Adrenal gland (tissue), 19 donors: ENCODE measurements at places on chromosomes 6 and 20.

- DNase-seq, result peak; percentile 64
These were observed 14.7 kb downstream of the KLHL32 start for GRCh38 chr6:96939007-96939805.

- no peak for DNase-seq
These were observed 50.3 kb downstream of the DZANK1 start for GRCh38 chr20:18416486-18416885.

- DNase-seq, result no peak
These were observed 8.5 kb upstream of the ANGPT4 start for GRCh38 chr20:924639-925038.

GRCh38 chr20:11204926-11205768 is 531.3 kb upstream of the JAG1 start:
- peak; percentile 22 for DNase-seq

GRCh38 chr6:150119173-150119572 is 23.7 kb upstream of the PPP1R14C start:
- no peak for DNase-seq

- no peak for DNase-seq
These were observed 41.5 kb downstream of the CTCFL start for GRCh38 chr20:57483287-57484050.

GRCh38 chr20:48921168-48921882 is at the start of gene ARFGEF2:
Gene ARFGEF2 (plus strand): TSS chr20:48921711. CDS start chr20:48921890, 179 bp downstream.
- peak; percentile 95 for DNase-seq

- DNase-seq, result no peak
These were observed 170.1 kb upstream of the PHACTR1 start for GRCh38 chr6:12546410-12547002.

GRCh38 chr6:156846845-156847599 is 69.8 kb downstream of the ARID1B start:
- no peak for DNase-seq

- DNase-seq, result no peak
These were observed 48.6 kb downstream of the TMEM170B start for GRCh38 chr6:11586117-11586516.

DNA sequence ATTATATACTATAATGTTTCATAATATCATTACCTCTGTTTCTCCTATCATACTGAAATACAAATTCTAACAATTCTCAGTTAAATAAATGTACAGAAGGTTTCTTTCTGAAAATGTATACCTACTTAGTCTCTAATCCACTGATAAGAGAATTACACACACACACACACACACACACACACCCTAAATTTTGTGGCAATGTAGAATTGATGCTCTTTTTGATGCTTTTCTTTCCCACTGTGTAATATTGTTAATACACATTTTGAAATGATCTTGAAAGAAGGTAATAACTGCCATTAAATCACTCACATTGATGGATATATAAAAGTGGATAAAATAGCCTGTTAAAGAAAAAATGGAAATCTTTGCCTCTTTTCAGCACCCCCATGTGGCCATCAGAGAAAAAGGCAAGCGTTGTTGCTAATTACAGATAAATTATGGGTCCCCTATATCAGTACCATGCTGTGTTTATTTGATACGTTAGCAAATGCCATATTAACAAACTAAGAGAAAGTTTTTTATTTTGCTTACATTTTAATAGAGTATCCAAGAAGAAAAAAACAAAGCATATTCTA is 76.6 kb upstream of the VGLL2 start:
- no peak for DNase-seq

DNA sequence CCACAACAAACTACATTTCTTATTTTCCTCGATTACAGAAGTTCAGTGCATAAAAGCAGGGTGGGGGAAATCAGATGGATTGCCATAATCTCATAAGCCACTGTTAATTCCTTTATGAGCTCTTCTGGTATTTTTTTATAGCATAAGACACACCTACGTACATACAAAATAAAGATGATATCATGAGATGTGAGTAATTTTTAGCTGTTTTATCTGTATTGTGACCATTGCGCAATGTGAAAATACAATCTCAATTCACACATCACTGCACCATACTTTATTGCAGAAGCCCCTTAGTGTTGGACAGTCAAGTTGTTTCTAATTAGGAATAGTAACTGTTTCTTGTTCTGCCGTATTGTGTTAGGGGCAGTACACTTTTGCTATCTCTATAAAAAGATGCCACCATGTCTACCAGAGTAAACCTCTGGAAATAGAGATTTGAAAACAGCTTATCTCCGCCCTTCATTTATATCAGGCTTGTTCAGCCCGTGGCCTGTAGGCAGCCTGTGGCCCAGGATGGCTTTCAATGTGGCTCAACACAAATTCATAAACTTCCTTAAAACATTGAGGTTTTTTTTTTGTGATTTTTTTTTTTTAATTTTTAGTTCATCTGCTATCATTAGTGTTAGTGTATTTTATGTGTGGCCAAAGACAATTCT is 90.4 kb downstream of the FARS2 start:
- no peak for DNase-seq

- DNase-seq, result no peak
These were observed 804.1 kb upstream of the CITED2 start for GRCh38 chr6:140178520-140178919.

DNA sequence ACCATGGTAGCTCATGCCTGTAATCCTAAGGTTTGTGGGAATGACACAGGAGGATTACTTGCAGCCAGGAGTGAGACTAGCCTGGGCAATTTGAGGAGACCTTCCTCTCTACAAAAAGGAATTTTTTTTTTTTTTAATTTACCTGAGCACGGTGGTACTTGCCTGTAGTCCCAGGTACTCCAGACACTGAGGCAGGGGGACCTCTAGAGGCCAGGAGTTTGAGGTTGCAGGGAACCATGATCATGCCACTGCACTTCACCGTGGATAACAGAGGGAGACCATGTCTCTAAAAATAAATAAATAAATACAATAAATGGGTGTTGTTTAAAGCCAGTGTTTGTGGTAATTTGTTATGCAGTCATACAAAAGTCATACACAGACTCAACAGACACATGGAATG is 2.4 kb upstream of the HLA-F start:
- no peak for DNase-seq

DNA sequence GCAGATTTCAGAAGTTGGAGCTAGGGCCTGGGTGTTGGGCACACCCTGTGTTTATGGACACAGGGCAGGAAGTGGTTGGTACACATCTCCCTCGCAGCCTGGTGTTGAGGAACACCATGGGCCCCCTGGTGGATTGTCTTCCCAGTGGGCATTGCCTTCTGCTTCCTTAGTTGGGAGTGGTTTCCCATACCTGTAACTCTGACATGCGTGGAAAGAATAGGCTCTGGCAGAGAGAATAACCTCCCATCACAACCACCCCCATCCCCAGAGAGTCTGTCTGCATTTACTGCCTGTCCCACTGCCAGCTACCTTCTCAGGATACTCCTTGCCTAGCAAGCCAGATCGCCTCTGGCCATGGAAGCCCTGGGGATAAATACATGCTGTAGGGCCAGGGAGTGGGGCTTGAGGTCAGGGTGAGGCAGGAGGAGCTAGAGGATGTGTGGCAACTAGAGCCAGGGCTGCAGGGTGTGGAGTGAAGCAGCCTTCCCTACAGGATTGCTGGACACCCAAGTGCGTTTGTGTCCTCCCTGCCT is 14.7 kb downstream of the LRRC73 start:
- no peak for DNase-seq

DNA sequence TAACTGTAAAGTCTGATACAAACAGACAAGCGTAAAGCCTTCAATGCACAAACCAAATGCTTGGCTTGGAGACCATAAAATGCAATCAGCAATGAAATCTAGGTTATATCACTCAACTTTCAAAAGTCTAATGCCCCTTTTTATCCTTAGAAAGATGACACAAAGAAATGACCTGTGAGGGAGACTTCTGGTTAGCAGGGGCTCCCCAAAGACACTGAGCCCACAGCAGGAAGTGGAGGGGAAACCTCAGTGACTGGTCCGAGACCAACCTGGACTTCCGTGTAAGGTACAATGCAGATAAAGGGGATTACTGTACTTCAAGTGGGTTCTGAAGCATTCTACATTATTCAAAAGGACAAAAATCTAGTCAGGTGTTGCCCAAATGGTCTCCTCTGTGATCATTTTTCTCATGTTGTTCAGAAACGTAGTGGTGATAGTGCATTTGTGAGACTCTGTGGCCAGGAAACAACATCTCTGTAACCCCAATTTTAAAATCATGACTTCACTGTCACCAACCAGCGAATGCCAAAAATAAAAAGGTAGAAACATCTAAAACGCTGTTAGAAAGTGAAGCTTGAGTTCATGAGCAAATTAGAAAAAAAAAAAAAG is 88.2 kb downstream of the HIVEP2 start:
- no peak for DNase-seq

GRCh38 chr6:2547355-2547754 is 203.4 kb downstream of the MYLK4 start:
- no peak for DNase-seq

DNA sequence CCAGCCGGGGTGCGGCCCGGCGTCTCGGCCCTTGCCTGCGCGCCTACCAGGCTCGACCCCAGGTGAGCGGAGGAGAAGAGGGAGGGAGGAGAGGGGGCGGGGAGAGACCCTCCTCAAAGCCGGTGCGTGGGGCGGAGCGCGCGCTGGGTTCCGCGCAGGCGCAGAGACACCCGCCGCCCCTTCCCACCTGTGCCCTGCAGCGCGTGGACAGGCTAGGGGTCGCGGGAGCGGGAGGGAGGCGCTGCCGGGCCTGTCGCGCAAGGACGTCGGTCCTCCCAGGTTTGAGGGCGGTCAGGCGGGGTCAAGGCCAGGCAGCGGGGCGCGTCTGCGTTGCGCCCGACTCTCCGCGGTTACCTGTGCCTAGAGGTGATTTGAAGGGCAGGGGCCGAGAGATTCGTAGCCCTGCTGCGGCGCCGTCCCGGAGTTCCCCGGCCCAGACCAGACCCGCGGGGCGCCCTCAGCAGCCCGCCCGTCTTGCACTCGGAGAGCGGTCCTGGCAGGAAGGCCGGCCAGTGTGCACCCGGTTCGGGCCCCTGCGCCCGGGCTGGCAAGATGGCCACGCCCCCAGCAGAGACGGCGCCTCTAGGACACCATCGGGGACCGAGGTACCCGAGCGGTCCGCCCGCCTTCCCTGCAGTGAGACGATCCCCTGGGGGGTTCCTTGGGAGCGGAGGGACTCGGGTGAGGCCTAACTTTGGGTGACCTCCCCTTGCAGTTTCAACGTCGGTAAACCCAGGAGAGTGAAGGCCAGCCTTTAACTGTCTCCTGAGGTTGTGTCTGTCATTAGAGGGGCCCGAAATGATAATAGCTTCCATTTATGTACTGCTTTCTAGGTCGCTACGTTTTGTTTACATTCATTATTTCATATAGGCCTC is 546 bp downstream of the C6orf136 start:
- DNase-seq, result peak; percentile 84

DNA sequence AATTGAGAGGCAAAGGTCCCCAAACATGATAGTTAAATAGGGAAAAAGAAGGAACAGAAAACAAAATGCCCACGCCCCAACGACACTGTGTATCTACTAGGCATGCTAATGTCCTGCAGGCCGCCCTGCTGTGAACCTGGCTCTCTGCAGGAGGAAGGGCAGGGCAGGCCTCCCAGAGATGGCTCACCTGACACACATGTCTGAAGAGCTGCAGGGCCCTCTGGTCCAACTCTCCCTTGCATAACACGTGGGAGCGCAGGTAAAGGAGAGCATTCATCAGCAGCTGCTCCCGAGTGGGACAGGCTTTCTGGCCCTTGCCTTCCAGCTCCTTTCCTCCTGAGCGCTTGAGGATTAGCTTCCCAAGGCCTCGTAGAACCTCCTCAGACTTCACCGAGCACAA is 53.7 kb upstream of the LYRM2 start:
- DNase-seq, result no peak

GRCh38 chr6:50025258-50025657 is 3.5 kb upstream of the DEFB110 start:
- DNase-seq, result no peak

DNA sequence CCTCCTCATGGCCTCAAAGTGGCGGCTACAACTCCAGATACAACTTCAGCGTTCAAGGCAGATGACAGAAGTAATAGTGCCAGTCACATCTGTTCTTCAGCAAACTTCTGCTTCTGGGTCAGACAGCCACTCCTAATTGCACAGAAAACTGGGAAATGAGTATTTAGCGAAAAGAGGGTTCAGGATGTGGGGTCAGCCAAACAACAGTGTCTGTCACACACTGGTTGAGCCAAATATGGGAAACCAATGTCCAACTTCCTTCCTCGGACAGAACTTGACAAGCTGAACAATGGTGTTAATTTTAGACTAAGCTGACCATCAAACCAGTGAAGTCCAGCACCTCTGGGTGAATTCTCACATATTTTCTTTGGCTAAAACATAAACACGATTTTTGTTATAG is 22.1 kb downstream of the NUDT3 start:
- no peak for DNase-seq

DNA sequence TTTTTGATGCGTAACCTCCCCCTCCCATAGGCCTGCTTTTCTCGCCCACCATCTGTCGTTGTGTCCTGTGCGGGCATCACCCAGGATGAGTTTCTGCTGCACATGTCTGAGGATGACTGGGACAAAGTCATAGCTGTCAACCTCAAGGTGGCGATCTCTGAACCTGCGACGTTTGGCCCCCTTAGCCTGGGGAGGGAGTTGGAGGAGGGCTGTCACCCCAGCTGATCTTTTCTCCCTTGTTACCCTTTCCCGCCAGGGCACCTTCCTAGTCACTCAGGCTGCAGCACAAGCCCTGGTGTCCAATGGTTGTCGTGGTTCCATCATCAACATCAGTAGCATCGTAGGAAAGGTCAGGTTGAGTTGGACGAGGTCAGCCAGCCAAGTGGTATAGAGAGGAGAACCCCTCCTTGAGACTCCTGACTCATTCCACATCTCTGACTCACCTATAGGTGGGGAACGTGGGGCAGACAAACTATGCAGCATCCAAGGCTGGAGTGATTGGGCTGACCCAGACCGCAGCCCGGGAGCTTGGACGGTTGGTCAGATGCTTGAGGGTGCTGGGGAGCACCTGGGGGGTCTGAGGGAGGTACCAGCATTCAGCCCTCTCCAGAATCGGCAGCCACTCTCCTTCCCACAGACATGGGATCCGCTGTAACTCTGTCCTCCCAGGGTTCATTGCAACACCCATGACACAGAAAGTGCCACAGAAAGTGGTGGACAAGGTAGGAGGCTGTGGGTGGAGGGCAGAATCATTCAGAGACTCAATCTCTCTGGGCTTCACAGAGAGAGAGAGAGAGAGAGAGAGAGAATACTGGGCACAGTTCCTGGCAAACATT is 954 bp downstream of the HSD17B8 start:
- no peak for DNase-seq

GRCh38 chr6:39200498-39201020 is 28.7 kb downstream of the KCNK5 start:
- DNase-seq, result no peak

- DNase-seq, result no peak
These were observed 2.8 kb downstream of the C20orf203 start for GRCh38 chr20:32670773-32671455.
